ENCODE measurements at places on chromosomes 2 and 18.

DNA sequence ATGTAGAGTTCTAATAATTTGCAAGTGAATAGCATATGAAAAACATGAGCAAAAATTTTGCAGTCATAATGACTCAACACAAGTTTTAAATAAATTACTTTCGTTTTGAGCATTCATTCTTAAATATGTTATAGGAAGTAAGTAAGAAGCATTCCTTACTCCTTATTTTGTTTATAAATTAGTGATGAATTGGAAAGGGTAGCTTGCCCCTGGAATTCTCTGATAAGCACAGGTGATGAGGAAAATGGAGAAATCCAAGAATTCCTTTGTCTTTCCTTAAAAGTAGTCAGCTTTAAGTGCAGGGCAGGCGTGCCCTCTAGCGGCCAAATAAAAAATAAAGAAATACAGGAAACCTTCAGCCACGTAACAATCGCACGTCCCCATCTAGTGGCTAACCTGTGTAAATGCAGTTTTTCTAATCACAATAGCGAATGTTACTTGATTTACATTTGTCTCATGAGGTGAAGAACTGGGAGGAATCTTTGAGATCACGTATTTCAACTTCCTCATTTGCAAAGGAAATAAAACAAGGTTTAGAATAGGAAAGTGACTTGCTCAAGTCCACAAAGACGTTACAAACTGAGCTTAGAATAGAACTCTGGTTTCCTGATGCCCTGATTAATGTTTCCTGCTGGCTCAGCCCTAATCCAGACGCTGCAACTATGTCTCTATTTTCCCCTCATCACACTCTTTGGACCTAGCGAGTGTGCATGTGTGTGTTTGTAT, 47.2 kb upstream of the ZNG1B start:
- DNase-seq = peak; percentile 20

DNA sequence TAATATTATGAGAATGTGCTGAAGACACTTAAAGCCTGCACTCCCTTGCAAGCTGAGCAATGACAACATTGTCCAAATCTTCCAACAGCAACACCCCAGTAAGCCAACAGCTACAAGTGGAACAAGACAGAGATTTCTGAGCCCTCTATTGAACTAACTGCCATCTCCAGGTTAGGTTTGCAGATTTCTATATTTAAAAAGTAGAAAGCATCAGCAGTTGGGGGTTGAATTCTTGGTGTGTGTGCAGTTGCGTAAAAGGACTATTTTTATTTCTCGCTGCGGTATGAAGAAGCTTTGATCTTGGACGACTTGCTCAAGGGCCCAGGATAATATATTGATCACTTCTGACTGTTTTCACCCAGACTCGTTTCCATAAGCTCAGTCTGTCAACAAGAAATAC, 106.2 kb upstream of the ZFP36L2 start:
- no peak for DNase-seq

DNA sequence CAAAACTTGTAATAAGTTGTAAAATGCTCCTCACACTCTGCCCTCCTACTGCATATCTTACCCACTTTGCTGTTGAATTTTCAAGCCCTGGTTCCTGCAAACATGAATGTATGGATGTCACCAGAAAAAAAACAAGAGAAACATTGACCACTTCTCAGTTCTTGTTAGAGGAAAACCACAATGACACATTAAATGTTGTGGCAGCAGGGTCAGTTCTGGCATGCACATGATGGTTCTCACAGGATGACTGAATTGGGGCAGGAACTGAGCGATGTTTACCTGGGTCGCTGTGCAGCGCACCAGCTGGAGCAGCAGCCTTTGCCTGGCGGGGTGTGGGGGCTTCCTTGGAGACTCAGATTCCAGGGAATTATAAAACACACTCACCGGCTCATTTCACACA, 14.0 kb upstream of the PRKCE start:
- DNase-seq = no peak

- no peak for DNase-seq
These were observed 107.2 kb upstream of the CDH2 start for GRCh38 chr18:28284132-28284531.

- no peak for DNase-seq
These were observed 4.7 kb upstream of the CFAP65 start for GRCh38 chr2:219045937-219046550.

- no peak for DNase-seq
These were observed 10.2 kb upstream of the SP9 start for GRCh38 chr2:174324530-174324929.

DNA sequence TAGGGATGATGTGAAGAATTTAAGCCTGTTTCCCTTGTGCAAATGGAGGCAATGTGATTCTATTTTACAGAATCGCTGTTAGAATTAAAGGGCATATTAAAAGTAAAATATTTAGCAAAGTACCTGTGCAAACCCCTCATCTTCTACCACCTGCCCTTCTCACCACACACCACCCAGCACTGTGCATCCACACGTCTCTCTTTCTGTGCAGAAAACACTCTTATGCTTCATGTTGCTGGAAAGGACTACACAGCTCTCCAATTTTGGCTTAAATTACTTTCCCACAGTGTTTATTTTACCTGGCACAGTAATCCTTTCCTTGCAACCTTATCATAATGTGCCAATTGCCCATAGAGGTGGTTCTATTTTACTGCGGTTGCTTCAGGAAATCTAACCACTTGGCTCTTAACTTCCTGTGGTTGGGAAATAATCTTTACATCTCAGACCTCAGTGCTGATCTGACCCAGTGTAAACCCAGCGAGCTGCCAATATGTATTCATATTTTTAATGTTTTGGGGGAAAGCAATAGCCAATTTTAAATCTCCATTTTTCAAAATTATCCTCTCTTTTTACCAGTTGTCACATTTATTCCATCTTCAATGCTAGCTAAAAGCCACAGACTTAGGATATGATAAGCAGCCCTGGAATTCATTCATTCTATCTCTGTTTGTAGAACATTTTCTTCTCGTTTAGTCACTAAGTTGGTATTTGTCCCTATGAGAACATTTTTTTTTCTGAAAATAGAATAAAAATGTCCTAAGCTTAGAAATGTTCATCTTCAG, 250.9 kb downstream of the DSEL start:
- DNase-seq = no peak

GRCh38 chr2:205557873-205558272, 124.4 kb upstream of the NRP2 start:
- no peak for DNase-seq

DNA sequence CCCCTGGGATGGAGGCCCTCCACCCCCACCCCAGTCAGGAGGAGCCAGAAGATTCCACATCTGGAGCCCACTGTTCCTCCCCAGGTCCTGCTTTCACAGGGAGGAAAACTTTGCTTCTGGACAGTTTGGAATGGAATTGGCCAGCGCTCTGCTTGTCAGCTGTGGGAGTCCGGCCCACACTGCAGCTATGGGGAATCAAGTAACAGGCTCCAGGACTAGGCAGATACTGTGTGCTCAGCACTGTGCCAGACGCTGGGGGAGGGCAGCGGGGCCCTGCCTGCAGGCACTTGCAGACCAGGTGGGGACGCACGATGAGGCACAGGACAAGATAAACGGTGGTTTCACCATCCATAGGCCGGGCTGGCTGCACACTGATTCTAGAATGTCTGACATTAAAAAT, 114.0 kb downstream of the STPG4 start:
- DNase-seq = no peak

DNA sequence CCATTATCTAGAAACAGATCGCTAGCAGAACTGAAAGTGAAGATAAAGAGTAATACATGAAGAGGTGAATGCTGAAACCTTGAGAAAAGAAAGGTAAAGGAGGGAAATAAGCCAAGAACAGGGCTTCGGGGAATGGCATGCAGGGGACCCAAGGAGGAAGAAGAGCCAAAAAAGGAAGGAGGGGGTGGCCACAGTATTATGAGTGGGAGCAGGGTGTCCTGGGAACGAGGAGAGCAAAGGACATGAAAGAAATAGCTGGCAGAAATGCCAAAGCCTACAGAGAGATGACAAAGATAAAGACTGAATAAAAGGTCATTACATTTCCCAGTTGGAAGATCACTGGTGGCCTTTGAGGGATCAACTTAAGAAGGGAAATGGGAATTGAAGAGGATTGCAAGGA, 82.9 kb downstream of the ACTR3 start:
- DNase-seq = no peak

DNA sequence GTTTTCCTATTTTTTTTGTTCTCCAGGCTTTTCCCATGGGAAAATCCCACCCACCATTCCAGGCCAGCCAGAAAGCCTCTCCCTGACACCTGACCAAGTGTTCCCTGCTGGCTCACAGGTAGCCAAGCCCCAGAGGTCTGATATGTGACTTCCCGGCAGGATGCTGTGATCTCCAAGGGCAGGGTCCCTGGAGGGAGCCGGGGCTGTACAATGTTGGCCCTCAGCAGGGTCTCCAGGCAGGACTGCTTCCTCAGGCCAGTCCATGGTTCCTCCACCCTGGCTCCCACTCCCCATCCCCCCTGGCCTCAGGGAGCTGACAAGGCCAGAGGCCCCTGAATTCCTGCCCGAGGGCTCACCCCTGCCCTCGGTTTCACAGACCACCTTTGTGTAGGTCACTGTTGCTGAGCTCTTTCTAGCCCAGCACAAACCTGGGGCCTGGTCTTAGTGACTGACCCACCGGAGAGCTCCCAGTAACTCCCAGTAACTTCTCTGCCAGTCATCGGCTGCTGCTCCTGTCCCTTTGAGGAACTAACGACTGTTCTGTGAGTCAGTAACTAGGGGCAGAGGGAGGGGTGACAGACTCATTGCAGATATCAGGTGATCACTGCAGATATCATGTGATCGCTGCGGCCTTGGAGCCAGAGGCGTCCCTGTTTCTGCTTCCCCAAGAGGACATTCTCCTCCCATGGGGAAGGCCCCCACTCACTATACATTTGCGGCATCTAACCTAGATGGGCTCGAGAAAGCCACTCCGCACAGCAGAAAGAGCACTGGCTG, 38.7 kb downstream of the SDC1 start:
- no peak for DNase-seq

GRCh38 chr2:199041-199966, 64.5 kb downstream of the SH3YL1 start:
- DNase-seq = no peak

GRCh38 chr2:179201869-179202268, 62.8 kb downstream of the SESTD1 start:
- no peak for DNase-seq

DNA sequence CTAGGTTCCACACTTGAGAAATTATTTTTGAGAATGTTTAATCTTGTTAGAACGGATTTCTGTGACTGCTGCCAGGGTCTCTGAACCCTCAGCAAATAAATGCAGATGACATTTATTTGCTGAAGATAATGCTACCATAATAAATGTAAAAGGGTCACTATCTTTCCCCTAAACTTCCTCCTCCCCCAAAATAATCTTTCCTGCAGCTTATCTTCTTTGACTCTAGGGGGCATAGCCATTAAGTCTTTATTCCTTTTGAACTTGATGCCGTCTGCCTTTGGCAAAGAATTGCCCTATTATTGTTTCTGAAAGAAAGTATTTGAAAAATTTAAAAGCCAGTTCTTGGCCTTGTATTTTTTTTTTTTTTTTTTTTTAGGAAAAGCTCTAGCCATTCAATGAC, 63.6 kb upstream of the ACSL3 start:
- no peak for DNase-seq

- DNase-seq = no peak
These were observed 496.6 kb downstream of the PTPRM start for GRCh38 chr18:8063733-8064132.

- DNase-seq = no peak
These were observed 48.4 kb upstream of the STAM2 start for GRCh38 chr2:152223977-152224376.

DNA sequence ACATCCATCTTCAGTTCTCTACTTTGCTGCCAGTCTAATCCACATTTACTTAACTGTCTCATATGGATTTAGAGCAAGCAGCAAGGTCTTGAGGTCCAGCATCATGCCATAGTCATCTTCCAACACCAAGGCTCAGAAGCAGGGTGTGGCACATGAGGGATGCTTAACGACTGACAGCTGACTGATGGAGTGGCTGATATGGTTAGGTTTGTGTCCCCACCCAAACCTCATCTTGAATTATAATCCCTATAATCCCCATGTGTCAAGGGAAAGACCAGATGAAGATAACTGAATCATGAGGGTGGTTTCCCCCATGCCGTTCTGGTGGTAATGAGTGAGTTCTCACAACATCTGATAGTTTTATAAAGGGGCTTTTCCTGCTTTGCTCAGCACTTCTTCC, 257.3 kb downstream of the NBAS start:
- DNase-seq = no peak

GRCh38 chr2:7900593-7900992, 781.3 kb upstream of the ID2 start:
- DNase-seq = no peak

- DNase-seq = no peak
These were observed 26.5 kb downstream of the ACVR1 start for GRCh38 chr2:157849591-157849990.
